ENCODE measurements at places on chromosomes 7 and 10.

GRCh38 chr7:45980181-45980905 lies 59.3 kb upstream of the IGFBP3 start:
- DNase-seq, result no peak

DNA sequence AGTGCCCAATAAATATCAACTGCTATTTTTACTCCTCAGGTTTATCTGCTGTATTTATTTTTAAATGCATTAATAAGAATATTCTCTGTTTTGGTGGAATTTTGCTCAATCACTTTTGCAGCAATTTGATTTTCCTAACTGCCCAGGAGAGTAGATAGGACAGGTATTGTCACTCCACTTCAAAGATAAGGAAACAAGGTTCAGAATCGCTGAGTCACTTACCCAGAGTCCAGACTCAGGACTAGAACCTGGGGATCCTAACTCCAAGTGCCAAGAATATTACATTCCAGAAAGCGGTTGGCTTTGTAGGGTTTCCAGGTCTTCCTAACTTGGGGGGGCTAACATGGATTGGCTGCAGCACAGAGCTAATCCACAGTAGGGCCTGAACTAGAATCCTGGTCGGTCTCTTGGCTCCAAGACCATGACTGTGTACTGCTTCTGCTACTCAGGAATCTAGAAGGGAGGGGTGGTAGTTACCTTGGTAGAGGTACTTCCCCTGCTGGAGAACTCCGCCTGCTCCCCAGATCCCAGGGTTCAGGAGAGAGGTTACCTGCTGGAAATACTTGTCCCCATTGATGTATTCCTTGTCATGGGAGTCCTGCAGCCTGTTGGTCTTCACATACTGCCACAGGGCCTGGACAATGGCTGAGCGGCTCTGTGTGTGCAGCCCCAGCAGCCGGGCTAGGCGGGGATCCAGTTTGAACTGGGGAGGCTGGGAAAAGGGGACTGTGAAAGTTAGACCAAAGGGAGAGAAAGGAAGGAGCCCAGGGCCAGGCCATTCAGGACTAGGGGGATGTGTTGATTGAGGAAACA lies 7.3 kb downstream of the SMARCD3 start:
- no peak for DNase-seq

DNA sequence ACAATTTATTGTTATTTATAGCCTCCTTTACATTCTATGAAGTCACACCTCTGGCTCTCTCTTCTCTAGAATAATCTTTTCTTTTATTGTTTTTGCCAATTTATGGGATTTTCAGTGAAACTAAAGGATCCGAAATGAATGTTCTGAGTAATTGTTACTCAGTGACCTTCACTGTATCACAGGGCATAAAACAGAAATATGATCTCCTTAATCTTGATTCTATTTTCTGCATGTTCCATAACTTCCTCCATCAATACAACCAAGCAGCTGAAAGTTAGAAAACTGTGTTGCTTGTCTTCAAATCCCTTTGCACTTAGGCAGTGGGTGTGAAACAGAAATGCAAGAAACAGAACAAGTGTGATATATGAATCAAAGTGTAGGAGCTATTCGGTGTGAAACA lies 57.4 kb upstream of the FERD3L start:
- DNase-seq, result no peak

- no peak for DNase-seq
These were observed 567.4 kb upstream of the FZD8 start for GRCh38 chr10:36209480-36209879.

- no peak for DNase-seq
These were observed 590.9 kb downstream of the LRMDA start for GRCh38 chr10:76022366-76022765.

- no peak for DNase-seq
These were observed 106.4 kb downstream of the GSAP start for GRCh38 chr7:77309714-77310220.

- no peak for DNase-seq
These were observed 554.6 kb upstream of the C7orf33 start for GRCh38 chr7:148035950-148036349.

DNA sequence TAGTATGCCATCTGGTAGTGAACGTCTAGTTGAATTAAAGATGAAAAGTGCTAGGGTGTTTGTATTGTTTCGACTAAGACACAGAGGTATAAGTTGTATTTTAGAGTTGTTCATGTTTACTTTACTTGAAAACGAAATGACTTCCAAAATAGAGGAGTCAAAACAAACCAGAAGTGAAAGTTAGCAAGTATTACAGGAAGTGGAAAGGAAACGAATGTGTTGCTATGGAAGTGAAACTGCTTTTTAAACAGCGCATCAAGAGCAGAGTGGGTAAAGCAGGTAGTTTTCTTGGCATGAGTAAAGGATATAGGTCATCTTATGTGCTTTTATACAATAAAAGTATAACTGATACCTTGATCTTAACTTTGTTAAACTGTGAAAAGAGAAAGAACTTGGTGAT lies 20.0 kb upstream of the GALNTL5 start:
- DNase-seq, result no peak

DNA sequence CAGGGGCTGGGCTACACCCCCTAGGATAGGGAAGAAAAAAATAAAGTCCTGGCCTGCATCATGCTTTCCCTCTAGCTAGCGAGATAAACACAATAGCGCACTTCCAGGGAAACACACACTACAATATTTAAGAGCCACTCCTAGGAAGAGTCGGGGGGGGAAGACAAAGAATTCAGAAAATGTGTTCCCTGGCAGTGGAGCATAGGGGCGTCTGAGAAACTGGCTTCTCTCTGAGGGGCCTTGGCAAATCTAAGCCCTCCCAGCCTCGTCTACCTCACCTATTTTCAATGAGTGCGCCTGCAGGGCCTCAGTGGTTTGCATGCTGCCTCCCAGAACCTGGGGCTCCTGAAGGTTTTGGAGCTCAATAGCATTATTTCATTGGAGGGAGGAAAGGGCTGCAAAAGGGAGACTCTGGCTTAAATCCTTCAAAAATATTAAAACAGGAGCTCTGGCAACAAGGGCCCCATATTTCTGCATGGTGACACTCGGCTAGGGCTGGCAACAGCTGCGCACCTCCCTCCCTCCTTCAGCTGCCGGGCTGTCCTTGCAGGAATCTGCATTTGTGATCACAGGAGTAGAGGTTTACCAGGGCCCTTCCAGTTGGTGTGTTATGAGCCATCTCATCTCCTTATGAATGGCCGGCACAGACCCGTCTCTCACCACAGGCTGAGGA lies 10.8 kb downstream of the ANXA11 start:
- DNase-seq, result no peak

- peak; percentile 25 for DNase-seq
These were observed 832 bp downstream of the XRCC2 start for GRCh38 chr7:152674860-152675758.

GRCh38 chr7:158447151-158447505 lies 140.5 kb downstream of the PTPRN2 start:
- DNase-seq, result no peak

DNA sequence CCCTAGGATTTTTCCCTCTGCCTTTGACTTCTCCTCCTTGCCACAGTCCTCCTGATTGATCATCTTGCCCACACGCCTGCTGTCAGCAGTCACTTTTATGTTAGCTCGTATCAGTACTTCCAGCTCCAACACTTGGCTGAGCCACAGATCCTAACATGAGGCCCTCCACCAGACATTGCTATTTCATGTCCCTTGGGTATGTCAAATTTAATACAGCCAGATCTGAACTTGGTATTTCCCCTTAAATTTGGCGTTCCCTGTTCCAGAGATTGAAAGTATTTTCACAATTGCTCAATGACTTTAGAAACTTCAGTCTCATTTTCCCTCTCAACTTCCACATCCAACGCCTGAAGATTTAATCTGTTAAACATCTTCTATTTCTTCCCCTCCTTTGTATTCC lies 140.4 kb downstream of the RNLS start:
- no peak for DNase-seq

- DNase-seq, result no peak
These were observed 6.1 kb upstream of the RELN start for GRCh38 chr7:103995554-103995953.

GRCh38 chr10:6456067-6456466 lies 124.0 kb downstream of the PRKCQ start:
- no peak for DNase-seq

DNA sequence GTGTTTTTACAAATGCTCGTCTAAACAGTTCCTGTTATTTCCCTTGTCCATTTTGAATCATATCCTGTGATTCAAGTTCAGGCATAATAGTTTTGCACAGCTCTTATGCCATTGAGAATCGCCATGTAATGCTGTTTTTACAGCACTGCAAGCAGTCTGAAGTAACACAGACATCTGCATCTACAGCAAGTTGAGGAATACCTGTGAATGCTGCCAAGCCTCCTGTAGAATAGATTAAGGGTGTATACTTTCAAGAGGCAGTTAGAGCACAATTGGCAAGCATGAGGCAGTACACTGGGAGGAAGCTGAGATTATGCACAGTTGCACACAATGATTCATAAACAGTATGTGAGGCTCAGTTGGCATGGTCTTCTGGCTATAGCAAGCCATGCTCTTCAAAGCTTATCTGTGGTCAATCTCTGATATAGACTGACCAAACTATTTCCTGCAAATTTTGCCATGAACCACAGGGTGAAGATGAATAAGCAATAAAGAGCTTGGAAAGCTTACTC lies 121.9 kb upstream of the AKR1E2 start:
- DNase-seq, result peak; percentile 73

- DNase-seq, result peak; percentile 92
These were observed 10.0 kb downstream of the VWC2 start for GRCh38 chr7:49783446-49783845.

- no peak for DNase-seq
These were observed 10.4 kb downstream of the ALDH18A1 start for GRCh38 chr10:95646160-95646559.

DNA sequence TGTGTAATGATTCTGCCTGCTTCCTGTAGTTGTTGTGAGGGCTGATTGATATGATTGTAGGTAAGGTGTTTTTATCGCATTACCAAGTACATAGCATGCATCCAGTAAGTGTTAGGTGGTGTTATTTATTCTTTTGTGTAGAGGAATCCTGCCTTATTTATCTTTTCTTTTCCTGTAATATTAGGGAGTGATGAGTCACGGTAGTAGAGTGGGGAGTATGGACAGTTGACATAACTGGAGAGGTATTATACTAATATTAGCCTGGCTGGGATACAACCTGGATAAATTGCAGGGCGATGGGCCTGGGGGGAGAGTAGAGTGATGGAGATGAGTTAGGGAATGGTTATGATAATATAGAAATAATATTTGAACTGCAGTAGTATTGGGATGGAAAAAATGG lies 9.8 kb downstream of the SDK1 start:
- no peak for DNase-seq

- DNase-seq, result no peak
These were observed 111.1 kb upstream of the FAM171A1 start for GRCh38 chr10:15482156-15482555.

- DNase-seq, result no peak
These were observed 320.3 kb downstream of the SFMBT2 start for GRCh38 chr10:7090529-7090928.

GRCh38 chr10:129547608-129548007 lies 80.6 kb downstream of the MGMT start:
- DNase-seq, result no peak

DNA sequence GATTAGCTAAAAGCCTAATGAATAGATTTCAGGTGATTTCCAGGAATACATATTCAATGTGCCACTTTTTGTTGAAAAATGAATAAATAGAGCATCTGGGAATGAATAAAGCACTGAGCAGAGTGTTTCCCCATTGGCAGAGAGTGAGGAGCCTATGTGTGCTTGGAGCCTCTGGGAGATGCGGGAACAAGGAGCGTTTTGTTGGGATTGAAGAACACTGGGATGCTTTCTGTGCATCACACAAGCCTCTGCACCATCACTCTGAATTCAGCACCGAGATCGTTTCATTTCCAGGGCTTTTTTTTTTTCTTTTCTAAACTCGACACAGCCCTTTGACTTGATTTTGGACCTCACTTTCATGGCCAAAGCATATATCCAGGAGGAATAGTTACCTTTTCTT lies 111.4 kb downstream of the BAMBI start:
- DNase-seq, result no peak

- no peak for DNase-seq
These were observed 206.3 kb upstream of the PRSS1 start for GRCh38 chr7:142542942-142543341.

- no peak for DNase-seq
These were observed 74.2 kb downstream of the RAB18 start for GRCh38 chr10:27578316-27578715.

GRCh38 chr10:10685566-10685965 lies 332.1 kb upstream of the CELF2 start:
- no peak for DNase-seq

- no peak for DNase-seq
These were observed 6.5 kb downstream of the CBX3 start for GRCh38 chr7:26208040-26208439.

DNA sequence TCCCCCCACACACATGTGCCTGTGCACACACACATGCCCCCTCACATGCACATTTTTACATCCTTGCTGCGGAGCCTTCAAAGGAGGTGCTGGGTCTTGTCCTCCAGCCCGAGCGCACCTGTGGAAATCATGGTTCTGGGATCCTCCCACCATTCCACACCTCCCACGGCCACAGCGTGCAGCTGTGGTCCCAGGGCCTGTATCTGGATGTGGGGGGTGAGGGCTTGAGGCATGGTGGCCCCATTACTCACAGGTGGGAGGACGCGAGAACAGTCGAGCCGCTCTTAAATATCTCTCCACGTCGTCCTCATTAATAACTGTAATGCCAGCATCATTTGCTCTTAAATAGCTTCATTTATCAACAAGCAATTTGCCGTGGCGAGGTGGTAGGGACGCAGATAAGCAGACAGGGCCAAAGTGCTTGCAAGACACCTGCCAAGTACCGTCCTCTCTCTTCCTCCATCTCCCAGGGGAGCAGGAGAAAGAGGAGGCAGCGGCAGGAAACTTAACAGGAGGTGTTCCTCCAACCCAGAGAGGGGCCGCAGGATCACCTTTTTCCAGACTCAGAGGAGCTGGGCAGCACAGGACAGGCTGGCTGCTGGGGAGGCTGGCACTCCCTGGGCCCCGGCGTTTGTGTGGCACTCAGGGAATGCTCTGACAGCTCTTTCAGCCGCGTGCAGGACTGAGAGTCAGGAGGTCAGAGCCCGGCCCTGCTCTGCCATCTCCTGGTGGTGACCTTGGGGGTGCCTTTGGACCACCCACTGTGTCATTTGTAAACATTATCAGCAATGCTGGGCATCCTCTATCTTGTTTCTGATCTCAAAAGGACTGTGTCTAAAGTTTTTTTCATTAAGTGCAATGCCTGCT lies 87.4 kb downstream of the CDH23 start:
- DNase-seq, result no peak

DNA sequence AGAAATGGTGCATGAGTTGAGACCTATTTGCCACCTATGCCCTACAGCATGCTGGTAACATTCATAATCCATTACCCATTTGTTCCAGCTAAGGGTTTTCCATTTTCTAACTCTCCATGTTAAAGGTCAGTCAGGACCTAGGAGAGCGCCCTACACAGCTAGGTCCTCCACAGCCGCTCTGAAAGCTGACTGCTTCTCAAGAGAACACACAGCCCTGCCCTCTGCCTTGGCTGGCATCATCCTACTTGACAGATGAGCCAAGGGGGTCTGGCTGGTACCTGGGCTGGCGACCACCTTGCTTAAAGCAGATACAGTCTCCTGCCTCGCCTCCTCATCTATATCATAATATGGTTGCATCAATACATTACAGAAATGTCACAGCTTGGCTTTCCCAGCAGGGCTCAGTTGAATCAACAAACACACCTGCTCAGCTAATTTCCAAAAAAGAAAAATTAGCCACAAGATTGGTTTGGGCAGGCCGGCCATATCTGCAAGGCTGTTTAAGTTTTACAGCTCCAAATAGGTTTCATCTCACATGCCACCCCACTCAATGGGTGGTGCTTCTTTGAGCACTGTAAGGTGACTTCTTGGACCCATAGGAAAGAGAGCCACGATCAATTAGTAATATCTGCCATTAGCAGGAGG lies 17.3 kb downstream of the TLL2 start:
- no peak for DNase-seq

GRCh38 chr10:49226594-49226993 lies 38.4 kb upstream of the TMEM273 start:
- DNase-seq, result no peak

Data from NCI-H446 treated with DMSO at 0.1 percent for 48 hours (cell line).